ENCODE measurements at places on chromosomes 2 and 18.
A peak's percentile ranks its signal among the peaks of the same experiment; 100 is the strongest.

- no peaks in the 10 kb centered on the region for H3K4me1 ChIP-seq
- no peak overlapping the region for H3K4me3 ChIP-seq
- H3K27ac ChIP-seq = no peak overlapping the region
- no peak for DNase-seq
- H3K36me3 ChIP-seq = peaks cover 3% of the 10 kb centered on the region
These were observed 127.5 kb downstream of the PTGR3 start for GRCh38 chr18:75081486-75081885.

DNA sequence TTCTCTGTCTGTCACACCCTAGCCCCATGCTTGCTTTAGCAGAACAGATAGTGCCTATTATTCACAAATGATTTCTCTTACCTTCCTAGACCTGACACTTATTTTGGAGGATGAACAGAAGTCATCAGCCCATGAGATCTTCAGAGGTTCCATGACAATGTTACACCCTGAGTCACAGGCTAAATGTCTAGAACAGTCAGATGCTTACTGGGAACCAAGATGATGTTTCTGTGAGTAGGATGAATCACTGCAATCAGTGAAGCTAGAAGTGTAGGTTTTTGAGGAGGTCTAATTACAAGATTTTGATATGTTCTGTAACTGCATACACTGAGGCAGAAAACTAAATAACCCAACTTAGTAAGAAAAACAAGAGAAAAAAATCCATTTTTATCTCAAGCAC is 123.0 kb upstream of the THUMPD2 start:
- H3K27ac ChIP-seq = no peak overlapping the region
- H3K4me3 ChIP-seq = no peak overlapping the region
- no peaks in the 10 kb centered on the region for H3K36me3 ChIP-seq
- H3K27me3 ChIP-seq = peaks cover 3% of the 10 kb centered on the region

DNA sequence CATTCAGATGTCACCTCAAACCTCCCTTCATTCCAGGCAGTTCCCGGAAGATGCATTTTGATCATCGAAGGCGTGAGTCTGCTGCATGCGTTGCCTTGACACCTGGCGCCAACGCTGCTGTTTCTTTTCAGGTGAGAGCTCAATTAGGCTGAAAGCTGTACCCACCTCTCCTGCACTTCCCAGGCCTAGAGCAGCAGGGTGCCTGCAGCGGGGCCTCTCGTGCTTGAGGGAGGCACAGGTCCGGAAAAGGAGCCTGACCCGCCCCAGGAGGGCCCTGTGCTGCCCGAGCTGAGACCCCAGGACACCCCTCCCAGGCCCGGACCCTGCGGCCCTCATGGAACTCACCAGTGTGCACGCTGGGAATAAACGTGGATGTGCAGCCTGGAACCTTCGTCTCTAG is 31.4 kb upstream of the KCNG2 start:
- H3K27ac ChIP-seq = no peak overlapping the region
- DNase-seq = no peak
- no peaks in the 10 kb centered on the region for H3K36me3 ChIP-seq
- H3K27me3 ChIP-seq = peaks cover 28% of the 10 kb centered on the region
- no peak overlapping the region for H3K4me3 ChIP-seq

- no peak overlapping the region for H3K27ac ChIP-seq
- no peaks in the 10 kb centered on the region for H3K27me3 ChIP-seq
- DNase-seq = no peak
- H3K36me3 ChIP-seq = no peaks in the 10 kb centered on the region
- no peaks in the 10 kb centered on the region for H3K4me1 ChIP-seq
These were observed 150.9 kb downstream of the CD8B2 start for GRCh38 chr2:106638043-106638442.

- no peaks in the 10 kb centered on the region for H3K4me1 ChIP-seq
- no peaks in the 10 kb centered on the region for H3K36me3 ChIP-seq
- H3K4me3 ChIP-seq = peak within 1 kb of the TSS; percentile 21
- no peak for DNase-seq
- H3K27ac ChIP-seq = no peak within 1 kb of the TSS
These were observed at the start of gene FIGN for GRCh38 chr2:163735685-163736432. Gene FIGN (minus strand): TSS chr2:163736008. CDS start chr2:163734927, 1,081 bp downstream.

DNA sequence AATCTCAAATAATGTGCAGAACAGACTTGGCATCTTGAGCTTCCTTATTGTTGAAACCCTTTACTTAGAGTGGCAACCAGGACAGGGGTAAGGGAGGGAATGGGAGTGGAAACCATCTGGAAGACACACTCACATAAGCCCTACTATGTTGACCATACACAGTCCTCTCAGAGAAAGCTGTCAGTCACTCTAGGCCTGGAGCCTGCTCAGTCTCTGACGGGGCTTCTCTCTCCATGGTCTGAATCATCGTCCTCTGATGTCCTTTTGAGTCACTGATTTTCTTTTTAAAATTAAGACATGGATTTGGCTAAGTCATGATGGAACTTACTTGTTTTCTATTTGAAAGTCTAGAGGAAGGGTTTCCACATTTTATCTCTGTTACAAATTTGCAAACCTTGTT is 74.0 kb downstream of the MYO1B start:
- no peak overlapping the region for H3K27ac ChIP-seq
- no peak overlapping the region for H3K4me3 ChIP-seq
- no peak for DNase-seq
- peaks cover 12% of the 10 kb centered on the region for H3K27me3 ChIP-seq
- H3K36me3 ChIP-seq = no peaks in the 10 kb centered on the region

GRCh38 chr2:72980535-72981217 is 63.4 kb downstream of the EMX1 start:
- H3K36me3 ChIP-seq = no peaks in the 10 kb centered on the region
- DNase-seq = no peak
- no peaks in the 10 kb centered on the region for H3K4me1 ChIP-seq
- H3K27ac ChIP-seq = no peak overlapping the region
- no peaks in the 10 kb centered on the region for H3K27me3 ChIP-seq
- H3K4me3 ChIP-seq = no peak overlapping the region

DNA sequence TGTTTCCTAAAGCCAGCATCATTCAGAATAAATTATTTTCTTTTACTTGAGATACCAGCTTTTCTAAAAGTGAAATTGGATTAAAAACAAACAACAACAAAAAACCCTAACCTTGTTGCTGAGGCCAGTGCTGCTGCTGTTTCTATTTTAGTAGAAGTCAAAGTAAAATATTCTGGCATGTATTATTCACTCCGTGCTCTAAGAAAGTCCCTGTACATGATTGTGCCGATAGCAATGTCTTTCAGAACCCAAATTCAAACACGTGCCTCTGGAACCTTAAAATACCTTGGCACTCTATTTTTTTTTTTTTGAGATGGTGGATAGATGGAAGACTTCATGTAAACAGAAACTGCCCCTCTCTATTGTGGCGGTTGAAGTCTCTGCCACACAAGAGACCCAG is 43.7 kb downstream of the TANC1 start:
- no peaks in the 10 kb centered on the region for H3K36me3 ChIP-seq
- no peaks in the 10 kb centered on the region for H3K4me1 ChIP-seq
- H3K27ac ChIP-seq = no peak overlapping the region

- peak overlapping the region; percentile 94 for H3K4me3 ChIP-seq
- H3K36me3 ChIP-seq = peaks cover 18% of the 10 kb centered on the region
- no peak for DNase-seq
- H3K27ac ChIP-seq = peak overlapping the region; percentile 96
- peaks cover 26% of the 10 kb centered on the region for H3K4me1 ChIP-seq
These were observed 11.3 kb downstream of the OSR1 start for GRCh38 chr2:19346983-19347618.

DNA sequence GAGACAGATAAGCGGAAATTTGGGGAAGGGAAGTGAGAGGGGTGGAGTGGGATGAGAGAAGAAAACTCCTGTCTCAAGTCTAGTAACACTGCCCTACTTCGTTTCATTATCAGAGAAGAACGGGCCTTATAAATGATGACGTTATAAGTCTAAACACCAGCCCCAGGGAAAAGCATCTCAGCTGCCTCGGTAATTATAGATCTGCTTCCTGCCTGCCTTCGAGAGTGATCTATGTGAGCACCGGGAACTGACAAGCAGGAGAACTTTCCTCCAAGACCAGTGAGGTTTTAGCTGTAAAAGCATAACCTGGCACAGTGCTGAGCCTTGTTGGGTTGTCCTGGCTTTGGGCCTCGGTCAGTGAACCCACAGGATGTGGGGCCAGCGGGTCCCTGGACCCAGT is 227.9 kb upstream of the SIX2 start:
- no peak for DNase-seq
- H3K4me3 ChIP-seq = no peak overlapping the region
- no peaks in the 10 kb centered on the region for H3K4me1 ChIP-seq
- no peak overlapping the region for H3K27ac ChIP-seq

DNA sequence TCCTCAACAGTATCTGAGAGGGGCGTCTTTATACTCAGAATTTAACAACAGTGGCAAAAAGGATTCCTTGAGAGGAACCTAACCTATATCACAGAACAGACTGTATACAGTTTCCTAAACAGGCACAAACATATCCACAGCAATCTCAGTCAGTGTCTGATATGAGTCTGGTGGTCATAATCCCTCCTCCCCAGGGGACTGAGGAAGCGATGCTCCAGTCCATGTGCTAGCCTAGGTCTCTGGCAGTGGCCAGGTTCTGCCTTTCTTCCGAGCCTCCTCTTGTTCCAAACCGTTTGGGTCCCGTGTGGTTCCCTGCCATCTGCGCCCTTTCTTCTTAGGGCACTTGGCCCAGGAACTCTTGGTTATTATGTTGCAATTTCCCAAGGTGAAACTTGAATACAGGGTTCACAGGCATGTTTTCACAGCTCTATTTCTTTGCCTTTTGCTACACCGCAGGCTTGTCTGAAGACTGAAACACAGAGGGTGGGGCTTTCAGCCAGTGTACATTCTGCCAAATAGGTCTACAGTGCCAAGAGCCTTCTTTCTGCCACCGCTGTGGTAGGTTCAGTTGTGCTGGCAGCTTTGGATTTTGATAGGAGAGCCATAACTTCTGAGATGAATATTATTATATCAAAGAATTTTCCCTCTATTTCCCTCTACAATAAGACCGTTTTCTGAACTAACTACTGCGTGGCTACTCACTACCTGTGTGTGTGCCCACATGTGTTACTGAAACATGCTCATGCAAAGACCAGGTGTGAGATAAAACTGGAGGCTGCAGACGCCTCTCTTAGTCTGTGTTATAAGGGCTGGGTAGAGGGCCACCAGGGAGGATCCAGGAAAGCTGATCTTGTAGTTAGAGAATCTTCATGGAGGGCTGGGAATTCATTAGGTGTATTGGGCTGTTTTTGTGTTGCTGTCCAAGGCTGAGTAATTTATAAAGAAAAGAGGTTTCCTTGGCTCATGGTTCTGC is 75.0 kb upstream of the HAAO start:
- peaks cover 7% of the 10 kb centered on the region for H3K27me3 ChIP-seq
- no peaks in the 10 kb centered on the region for H3K36me3 ChIP-seq
- no peak overlapping the region for H3K27ac ChIP-seq
- no peak overlapping the region for H3K4me3 ChIP-seq
- no peaks in the 10 kb centered on the region for H3K4me1 ChIP-seq
- no peak for DNase-seq

DNA sequence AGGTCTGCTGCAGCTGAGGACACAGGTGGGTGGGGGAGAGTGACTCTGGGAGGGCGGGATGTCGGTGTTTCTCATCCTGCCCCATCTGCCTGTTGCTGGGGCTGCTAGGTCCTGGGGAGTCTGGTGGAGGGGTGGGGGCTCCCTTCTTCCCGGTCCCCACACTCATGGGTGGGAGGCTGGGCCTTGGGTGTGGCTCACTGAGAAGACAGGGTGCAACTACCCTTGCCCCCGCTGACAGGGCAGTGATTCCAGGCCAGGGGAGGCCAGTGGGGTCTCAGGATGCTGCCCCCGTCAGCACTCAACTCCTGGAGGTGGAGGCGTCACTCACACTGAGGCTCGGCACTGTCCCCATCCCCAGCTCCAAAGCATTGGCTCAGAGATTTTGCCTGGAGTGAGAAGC is 7.7 kb upstream of the NFATC1 start:
- H3K27ac ChIP-seq = no peak overlapping the region
- DNase-seq = peak; percentile 10
- H3K4me3 ChIP-seq = no peak overlapping the region
- no peaks in the 10 kb centered on the region for H3K36me3 ChIP-seq
- H3K4me1 ChIP-seq = peaks cover 11% of the 10 kb centered on the region

DNA sequence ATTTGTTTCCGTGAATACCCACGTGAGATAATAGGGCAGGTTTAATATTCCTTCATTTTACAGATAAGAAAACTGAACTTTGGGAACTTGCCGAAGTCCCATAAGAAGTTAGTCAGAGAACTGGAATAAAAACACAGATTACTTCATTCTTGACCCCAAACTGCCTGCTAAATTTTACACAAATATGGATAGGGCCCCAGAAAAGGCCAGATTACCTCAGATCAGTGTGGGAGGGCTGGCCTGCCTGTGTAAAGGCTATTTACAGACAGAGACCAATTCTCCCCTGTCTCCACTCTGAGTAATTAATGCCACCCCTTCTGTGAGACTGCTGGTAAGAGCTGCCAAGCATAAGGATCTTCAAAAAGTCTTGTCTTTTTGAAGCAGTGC is 139.2 kb downstream of the MGAT5 start:
- H3K36me3 ChIP-seq = peaks cover 5% of the 10 kb centered on the region
- DNase-seq = no peak
- H3K4me3 ChIP-seq = no peak overlapping the region
- no peaks in the 10 kb centered on the region for H3K27me3 ChIP-seq

GRCh38 chr2:240573516-240574385 is 5.5 kb downstream of the RNPEPL1 start:
- H3K27me3 ChIP-seq = no peaks in the 10 kb centered on the region
- peaks cover 28% of the 10 kb centered on the region for H3K36me3 ChIP-seq
- DNase-seq = no peak
- H3K27ac ChIP-seq = no peak overlapping the region

GRCh38 chr2:85472261-85472660 is 53.7 kb downstream of the SH2D6 start:
- H3K36me3 ChIP-seq = no peaks in the 10 kb centered on the region
- no peak overlapping the region for H3K4me3 ChIP-seq
- DNase-seq = no peak
- H3K27ac ChIP-seq = no peak overlapping the region
- H3K27me3 ChIP-seq = peaks cover 21% of the 10 kb centered on the region
- H3K4me1 ChIP-seq = no peaks in the 10 kb centered on the region

- no peaks in the 10 kb centered on the region for H3K36me3 ChIP-seq
- H3K4me1 ChIP-seq = no peaks in the 10 kb centered on the region
- H3K4me3 ChIP-seq = no peak overlapping the region
- DNase-seq = no peak
- no peak overlapping the region for H3K27ac ChIP-seq
These were observed 10.1 kb upstream of the NAT8 start for GRCh38 chr2:73652348-73652747.
